GM23248 (cell line): ENCODE measurements at places on chromosomes 4 and X. TPM values are rescaled to one million over a fixed set of nuclear protein-coding genes. Genes with fewer than 3 reads are reported as not detected.

The IGSF1 gene
- polyA plus RNA-seq: not detected in 2 replicates

The DCHS2 gene
- not detected in 2 replicates for polyA plus RNA-seq

The CENPI gene
- 2.5 and 2.6 TPM in 2 replicates for polyA plus RNA-seq

The PPID gene
- 37.0 and 41.0 TPM in 2 replicates for polyA plus RNA-seq

The UGT2B17 gene
- polyA plus RNA-seq: not detected in 2 replicates

The LDOC1 gene
- polyA plus RNA-seq: 23.1 and 24.7 TPM in 2 replicates

The GPRASP3 gene
- 2.6 and 2.7 TPM in 2 replicates for polyA plus RNA-seq

The MAGEB10 gene
- not detected in 2 replicates for polyA plus RNA-seq

The CCDC110 gene
- 0.13 and 0.44 TPM in 2 replicates for polyA plus RNA-seq

The SLC2A9 gene
- polyA plus RNA-seq: 3.5 and 3.8 TPM in 2 replicates

DNA sequence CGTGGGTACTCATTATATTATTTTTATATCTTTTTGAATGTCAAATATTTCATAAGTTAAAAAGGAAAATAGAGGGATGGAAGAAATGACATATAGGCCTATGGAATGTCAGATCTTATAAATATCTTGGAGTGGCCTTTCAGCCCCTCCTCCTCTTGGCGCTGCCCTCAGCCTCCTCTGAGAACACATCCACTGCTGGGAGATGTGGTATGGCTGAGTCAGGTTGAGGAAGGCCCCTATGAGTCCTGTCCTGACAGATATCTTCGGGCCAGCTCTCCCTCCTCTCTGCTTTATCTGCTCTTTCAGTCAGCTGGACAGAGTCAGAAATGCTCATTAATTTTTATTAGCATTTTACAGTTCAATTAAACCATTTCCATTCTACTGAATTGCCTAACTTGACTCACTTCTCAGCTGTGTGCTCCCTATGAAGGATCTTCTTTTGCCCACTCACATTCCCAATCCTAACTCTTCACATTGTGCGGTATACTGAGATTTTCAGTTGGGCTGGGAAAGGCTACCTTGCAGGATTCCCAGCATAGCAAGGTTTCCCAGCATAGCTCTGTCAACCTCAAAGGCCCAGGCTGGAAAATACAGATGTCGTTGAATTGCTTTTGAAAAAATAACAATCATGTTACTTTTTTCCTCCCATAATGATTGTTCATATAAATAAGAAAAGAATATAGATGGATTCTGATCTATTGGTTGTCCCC, 128.0 kb downstream of the ARHGEF9 start:
- DNase-seq: peak; percentile 80

DNA sequence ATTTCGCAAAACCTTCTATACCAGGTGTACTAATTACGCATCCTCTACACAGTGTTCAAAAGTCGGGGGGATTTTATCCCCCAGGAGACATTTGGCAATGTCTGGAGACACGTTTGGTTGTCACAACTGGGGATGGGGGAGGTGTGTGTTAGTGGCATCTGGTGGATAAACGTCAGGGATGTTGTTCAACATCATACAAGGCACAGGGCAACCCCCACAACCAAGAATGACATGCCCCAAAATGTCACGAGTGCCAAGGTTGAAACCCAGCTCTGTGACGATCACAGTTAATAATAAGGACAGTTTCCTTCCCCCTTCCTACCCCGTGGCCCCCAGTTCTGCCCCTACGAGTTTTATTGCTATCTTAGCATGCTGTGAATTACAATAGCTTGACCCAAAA, 15.9 kb upstream of the SEL1L3 start:
- no peak for DNase-seq

- DNase-seq: no peak
Observed at GRCh38 chrX:40131654-40132337, 34.0 kb upstream of the BCOR start.

- DNase-seq: peak; percentile 10
Observed at GRCh38 chrX:23937100-23937499, 29.3 kb downstream of the CXorf58 start.

GRCh38 chr4:185735866-185736400, 76.1 kb downstream of the SORBS2 start:
- no peak for DNase-seq

DNA sequence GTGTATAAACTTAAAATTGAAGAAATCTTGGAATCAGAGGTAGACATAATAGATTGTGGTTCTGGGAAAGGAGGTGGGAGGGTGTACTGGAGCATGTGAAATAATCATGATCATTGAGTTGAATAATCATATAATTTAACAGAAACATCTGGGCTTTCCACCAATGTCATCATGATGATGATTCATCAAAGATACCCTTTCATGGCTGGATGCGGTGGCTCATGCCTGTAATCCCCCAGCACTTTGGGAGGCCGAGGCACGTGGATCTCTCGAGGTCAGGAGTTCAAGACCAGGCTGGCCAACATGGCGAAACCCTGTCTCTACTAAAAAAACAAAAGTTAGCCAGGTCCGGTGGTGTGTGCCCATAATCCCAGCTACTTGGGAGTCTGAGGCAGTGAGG, 6.7 kb upstream of the RUFY3 start:
- DNase-seq: peak; percentile 32

DNA sequence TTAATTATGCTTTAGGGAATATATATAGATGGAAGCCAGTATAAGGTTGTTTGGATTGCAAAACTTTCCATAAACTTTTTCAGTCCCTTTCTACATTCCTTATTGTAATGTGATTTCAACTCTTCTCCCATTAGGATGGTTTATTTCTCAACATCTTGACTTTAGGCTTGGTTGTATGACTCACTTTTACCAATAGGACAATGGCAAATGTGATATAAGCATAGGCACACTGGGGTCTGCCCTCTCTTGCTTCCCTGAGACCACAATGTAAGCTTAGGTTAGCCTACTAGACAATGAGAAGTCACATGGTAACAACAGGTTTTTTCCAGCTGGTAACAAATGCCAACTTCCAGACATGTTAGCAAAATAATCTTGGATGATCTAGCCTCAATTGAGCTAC, 163.3 kb upstream of the RBPJ start:
- DNase-seq: peak; percentile 19

- no peak for DNase-seq
Observed at GRCh38 chr4:153183146-153183545, 21.1 kb upstream of the TRIM2 start.

DNA sequence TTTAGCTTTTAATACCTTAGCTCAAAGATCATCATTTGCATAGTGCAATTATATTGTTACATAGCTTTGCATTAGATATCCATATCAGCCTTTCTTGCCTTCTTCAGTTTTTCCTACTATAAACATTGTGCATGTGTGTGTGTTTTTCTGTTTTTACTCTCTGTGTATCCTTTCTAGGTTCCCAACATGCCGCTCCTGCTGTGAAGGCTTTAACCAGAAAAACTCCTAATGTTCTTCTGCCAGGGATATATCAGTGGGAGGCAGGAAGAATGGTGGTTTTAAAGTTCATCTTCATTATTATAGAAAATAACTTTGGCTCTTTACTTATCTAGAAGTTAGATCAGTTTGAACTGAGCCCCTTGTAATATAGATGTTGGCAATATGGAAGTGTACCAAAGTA, 61.2 kb downstream of the CPE start:
- DNase-seq: no peak

DNA sequence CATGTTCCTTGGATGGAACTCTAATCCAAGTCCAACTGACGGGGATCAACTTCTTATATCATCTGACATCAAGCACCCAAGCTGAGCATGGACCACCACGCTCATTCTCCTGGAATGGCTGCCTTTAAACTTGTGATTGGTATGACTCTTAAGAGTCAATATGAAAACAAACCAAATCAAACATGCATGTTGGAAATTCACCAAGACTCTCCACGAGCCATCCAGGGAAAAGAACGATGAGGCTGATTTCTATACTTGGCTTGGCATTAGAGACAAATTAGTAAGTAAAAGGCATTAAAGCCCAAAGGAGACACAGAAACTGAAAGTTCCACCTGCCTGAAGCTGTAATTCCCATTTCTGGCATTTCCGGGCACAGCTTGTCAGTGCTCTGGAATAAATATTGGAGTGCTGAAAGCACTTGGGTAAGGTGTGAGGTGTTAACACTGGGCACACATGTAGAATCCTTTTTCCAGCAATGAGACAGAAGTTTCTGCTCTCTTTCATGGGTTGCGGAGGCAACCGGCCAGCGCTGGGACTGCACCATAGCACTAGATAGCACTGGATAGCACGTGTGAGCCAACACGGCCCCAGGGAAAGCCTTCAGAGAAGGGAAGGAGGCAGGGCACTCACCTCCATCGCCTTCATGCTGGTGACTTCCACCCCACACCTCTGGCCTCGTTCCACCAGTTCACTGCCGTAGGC, 42.1 kb upstream of the CENPU start:
- DNase-seq: no peak

- no peak for DNase-seq
Observed at GRCh38 chrX:155009994-155010472, 12.5 kb downstream of the F8 start.

DNA sequence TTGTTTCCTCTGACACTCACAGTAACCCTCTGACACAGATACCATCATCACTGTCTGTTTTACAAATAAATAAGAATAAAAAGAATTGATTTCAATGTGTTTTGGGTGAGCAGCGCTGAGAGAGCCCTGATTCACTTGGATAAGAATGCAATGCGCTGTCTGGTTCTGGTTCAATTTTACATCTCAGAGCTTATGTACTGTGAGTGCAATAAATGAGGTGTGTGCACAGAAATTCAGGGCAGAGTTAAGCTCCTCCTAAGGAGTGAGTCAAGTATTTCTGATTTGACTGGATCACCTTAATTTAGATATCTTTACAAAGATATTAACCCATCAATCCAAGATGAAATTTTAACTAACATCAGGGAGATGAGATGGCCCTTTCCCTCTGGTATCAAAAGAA, 11.2 kb downstream of the FAM9C start:
- no peak for DNase-seq

- DNase-seq: no peak
Observed at GRCh38 chrX:33725535-33726210, 406.4 kb downstream of the FAM47A start.
